ENCODE measurements at places on chromosomes 11 and 22.
A peak's percentile ranks its signal among the peaks of the same experiment; 100 is the strongest.

DNA sequence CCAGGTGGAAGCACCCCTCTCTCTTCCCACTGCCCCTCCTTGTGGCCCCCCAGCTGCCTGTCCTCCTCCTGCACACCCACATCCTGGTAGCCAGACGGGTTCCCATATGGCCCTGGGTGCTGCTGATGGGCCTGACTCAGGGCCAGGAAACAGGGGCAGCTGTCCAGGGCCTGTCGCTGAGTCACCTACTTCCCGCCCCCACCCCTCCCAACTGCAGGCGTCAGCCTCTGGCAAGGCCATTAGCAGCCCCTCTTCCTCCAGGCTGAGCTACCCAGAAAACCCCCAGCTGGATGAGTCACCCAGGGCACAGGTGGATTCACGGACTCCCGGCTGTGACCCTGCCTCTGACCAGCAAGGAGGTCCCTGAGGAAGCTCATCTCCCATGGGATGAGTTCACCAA lies 6.9 kb upstream of the GAL start:
- no peak for DNase-seq

- DNase-seq: peak; percentile 20
Observed at GRCh38 chr11:131688048-131688693, 317.8 kb downstream of the NTM start.

- no peak for DNase-seq
Observed at GRCh38 chr22:23749841-23750301, 1.0 kb downstream of the ZNF70 start.

- DNase-seq: no peak
Observed at GRCh38 chr11:2482745-2483144, 37.9 kb downstream of the KCNQ1 start.
